Thoracic aorta (tissue), 2 donors: ENCODE measurements at places on chromosomes 12 and 14.

DNA sequence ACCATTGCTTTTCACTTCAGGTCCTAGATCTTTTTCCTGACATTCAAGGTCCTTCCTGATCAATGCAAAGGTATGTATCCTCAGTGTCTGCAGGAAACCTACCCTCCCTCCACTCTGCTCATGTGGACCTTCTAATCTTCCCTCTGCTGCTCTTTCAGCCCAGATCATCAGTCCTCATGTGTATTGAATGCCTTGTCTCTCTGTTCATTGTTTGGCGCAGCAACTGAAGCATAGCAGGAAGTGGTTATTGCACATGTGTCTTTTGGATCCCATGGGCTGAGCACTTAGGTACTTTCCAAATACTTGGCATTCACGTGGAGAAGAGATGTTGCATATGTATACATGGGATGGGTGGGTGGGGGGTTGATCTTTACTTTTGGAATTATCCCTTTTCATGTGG is 4.3 kb upstream of the NIN start:
- DNase-seq: no peak

DNA sequence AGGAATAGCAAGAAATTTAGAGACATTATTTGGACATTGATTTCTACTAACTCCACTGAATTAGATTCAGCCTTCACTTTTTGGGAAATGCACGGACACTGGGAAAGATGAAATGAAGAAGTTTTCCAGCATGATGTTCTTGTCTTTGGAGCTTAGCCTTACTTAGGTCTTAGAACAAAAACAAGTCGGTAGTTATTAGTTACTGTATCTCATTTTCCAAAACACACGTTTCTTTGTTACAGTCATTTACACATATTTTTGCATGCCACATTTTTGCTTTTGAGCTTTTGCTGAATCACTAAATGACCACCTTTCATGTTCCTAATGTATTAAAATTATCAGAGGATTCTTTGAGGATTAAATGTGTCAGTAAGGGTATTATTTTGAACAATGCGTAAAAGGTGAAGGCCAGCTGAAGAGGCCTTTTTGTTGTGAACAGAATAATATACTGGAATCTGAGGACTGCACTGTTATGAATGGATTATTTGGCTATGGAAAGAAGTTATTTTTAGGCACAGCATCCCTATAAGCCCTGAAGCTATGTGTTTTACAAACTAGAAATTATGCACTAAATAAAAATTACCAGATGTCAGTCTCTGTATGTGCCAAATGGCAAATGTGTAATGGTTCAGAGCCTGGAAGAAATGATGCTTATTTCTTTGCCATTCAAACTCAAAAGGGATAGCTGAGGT is 138.2 kb downstream of the SRGAP1 start:
- DNase-seq: no peak

DNA sequence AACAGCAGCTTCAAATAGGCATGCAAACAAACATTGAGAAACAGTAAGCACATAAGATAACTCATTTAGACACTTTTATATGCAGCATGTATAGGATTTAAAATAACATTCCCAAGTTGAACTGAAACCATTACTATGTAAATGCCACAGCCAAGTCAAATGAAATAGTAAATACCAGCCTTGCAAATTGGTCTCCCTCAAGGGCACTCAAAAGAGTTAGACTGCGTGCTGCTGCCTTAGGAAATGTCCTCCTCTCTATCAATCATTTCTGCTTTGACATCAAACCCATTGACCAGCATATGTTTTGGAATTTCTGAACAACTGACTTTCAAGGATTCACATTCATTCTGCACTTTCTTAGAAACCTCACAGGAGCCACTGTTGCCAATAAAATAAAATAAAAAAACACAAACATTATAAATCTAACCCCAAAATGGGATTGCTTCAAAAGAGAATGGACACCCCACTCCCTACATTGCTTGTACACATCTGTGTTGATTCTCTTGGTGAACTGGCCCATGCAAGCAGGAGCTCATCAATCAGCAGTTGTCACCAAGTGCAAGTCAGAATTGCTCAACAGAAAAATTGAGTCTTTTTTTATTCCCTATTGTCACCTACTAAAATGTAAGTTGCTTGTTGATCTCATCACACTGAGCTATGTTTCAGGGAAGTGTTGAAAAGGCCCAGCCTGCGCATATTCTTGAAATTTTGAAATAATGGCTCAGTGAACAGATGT is 256.2 kb downstream of the DAD1 start:
- no peak for DNase-seq

DNA sequence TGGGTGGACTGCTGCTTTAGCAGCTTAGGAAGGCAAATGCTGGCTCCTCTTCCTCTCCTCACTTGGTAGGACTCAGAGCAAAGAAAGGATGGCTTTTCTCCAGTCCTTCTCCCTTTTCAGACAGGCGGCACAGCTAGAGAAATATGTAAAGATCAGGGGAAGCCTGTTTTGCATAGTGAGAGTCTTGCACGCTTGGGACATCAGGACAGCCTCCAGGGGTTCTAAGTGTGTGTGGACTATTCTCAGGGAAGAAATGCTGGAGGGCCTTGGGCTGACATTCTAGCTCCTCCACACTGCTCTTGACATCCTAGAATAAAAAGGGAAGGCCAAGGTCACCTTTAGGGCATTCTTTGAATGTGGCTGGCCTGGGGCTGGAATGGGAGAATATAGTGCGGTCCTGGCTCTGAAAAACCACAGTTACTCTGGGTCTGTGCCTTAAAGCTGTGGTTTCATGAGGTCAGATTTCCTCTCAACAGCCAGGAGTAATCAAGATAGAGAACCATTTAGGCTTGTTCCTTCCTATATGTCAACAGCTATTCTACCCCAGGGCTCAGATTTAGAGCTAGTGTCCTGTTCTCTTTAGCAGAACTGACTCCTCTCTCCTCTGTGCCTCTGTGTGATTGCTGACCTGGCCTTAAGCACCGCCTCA is 24.3 kb downstream of the CMA1 start:
- no peak for DNase-seq

DNA sequence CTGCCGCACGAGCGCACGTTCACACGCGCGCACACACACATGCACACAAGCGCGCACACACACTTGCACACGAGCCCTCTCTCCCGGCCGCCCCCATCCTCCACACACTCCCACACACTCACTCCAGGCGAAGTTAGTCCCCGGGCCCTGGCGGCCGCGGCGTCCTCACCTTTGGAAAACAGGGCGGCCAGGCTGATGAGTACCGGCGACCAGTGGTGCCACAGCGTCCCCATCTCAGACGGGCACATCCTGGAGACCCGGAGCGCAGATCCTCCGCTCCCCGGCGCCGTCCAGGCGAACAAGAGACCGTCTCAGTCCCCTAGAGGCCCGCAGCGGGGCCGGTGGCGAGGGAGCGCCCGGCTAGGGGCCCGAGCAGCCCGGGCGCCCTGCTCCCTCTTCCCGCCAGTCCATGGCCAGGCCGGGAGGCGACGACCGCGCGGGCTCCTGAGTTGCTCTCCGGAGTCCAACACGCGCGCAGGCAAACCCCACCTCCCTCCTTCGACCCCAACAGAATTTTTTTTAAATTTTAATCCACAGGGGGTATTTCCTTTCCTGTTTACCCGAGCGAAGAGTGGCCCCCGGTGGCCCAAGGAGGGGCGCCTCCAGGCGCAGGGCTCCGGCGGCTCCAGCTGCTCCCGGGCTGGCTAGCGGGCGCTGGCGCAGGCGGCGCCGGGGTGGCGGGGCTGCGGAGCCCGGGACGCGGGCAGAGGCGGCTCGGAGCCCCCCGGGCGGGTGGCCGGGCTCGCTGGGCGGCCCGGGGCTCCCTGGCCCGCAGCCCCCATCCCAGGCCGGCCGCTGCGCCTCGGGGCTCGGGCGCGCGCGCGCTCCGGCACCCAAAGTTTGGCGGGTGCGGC is 506 bp downstream of the TMEM132D start:
- no peak for DNase-seq

DNA sequence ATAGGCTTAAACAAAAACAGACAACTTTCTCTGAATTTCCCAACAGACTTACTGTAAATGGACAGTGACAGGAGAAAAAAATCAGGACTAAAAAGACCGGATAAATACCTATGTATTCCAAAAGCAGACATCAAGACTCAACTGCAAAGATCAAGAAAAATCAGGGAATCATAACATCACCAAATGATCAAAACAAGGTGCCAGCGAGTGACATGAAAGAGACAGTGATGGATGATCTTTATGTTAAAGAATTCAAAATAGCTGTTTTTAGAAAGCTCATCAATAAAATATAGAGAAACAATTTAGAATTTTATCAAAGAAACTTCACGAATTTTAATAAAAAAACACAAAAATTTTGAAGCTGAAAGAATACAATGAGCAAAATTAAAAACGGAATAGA is 952.5 kb upstream of the ATXN7L3B start:
- no peak for DNase-seq

DNA sequence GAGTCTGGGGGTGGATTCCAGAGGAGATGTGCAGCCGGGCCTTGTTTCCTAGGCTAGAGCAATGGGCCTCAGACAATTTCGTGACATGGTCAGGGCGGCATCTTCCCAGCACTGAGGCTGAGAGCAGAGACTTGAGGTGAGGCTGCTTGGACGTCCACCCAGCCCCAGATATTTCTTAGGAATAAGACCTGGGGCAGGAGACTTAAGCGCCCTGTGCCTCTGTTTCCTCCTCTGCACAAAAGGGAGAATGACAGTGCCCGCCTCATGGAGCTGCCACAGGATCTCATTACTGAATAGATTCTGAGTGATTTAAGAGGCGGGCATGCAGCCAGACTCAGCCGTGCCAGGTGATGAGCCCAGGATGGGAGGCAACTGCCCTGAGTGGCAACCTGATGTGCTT is 297.9 kb upstream of the SFSWAP start:
- DNase-seq: no peak
